Activated T-cell treated with anti-CD3 and anti-CD28 coated beads, Interleukin-2, amount 50 U/mL, for 72 hours (primary cell): ENCODE measurements at places on chromosomes 7 and 10. TPM values are rescaled to one million over a fixed set of nuclear protein-coding genes. Genes with fewer than 3 reads are reported as not detected.

The NHLRC2 gene
- 30.9 TPM for total RNA-seq

GRCh38 chr7:105664816-105665525 lies 83.7 kb upstream of the EFCAB10 start:
- no peak for DNase-seq
- H3K4me1 ChIP-seq = no peaks in the 10 kb centered on the region
- H3K4me3 ChIP-seq = no peak overlapping the region
- no peaks in the 10 kb centered on the region for H3K27me3 ChIP-seq
- peaks cover 10% of the 10 kb centered on the region for H3K36me3 ChIP-seq

DNA sequence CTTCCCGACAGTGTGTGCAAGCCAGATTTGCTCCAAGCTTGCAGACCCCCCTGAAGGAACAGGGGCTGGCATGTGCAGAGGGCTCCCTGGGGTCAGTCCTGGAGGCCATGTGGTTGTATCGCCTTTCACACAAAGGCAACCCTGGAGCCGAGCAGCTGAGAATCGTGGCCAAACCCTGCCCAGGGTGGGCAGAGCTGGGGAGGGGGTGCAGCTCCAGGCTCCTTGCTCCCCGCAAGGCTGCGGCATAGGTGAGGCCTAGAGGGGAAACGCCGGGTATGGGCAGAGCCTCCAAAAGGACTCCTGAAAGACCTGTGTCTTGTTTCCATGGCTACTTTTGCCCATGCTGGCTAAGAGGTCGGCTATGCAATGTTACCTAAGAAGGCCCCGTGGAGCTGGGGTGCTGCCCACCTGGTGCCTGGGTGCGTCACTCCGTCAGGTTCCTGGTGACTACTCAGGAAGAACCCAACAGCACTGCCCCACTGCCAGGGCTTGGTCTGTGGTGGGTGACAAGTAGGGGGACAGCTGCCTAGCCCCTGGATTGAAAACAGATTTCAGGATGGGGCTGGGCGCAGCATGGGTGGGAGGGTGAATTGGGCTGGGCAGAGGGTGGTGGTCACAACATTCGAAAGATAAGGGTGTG lies 171.0 kb upstream of the SHH start:
- no peak overlapping the region for H3K27ac ChIP-seq
- H3K4me3 ChIP-seq = no peak overlapping the region
- H3K4me1 ChIP-seq = no peaks in the 10 kb centered on the region
- peaks cover 14% of the 10 kb centered on the region for H3K27me3 ChIP-seq

GRCh38 chr7:63044721-63045120 lies 953.9 kb upstream of the ZNF722 start:
- H3K27me3 ChIP-seq = no peaks in the 10 kb centered on the region
- H3K4me3 ChIP-seq = no peak overlapping the region
- no peaks in the 10 kb centered on the region for H3K4me1 ChIP-seq
- no peak for DNase-seq
- H3K27ac ChIP-seq = no peak overlapping the region
- peaks cover 10% of the 10 kb centered on the region for H3K36me3 ChIP-seq

The FOXL3 gene
- total RNA-seq = not detected

The FRMD4A gene
- 0.35 TPM for total RNA-seq

The TWIST1 gene
- total RNA-seq = 6.5 TPM

DNA sequence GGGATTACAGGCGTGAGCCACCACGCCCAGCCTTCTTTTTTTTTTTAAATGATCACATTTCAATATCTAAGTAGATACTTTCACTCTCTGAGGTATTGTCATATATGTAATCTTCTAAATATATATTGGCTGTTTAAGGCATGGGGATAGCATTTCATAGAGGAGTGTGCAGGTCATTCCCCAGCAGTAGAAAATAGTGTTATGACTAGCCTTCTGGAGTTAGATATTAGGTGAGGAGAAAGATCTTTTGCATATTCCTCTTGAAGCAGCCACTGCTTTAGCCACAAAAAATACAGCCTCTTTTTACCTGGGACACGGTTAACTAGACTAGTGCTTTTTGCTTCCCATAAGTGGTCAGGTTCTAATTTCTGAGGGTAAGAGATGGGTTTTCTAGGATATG lies 28.9 kb downstream of the ADD3 start:
- peaks cover 79% of the 10 kb centered on the region for H3K4me1 ChIP-seq
- DNase-seq = no peak
- H3K36me3 ChIP-seq = no peaks in the 10 kb centered on the region
- peak overlapping the region; percentile 67 for H3K27ac ChIP-seq

The PIK3CG gene
- 18.7 TPM for total RNA-seq

The C7orf33 gene
- not detected for total RNA-seq

DNA sequence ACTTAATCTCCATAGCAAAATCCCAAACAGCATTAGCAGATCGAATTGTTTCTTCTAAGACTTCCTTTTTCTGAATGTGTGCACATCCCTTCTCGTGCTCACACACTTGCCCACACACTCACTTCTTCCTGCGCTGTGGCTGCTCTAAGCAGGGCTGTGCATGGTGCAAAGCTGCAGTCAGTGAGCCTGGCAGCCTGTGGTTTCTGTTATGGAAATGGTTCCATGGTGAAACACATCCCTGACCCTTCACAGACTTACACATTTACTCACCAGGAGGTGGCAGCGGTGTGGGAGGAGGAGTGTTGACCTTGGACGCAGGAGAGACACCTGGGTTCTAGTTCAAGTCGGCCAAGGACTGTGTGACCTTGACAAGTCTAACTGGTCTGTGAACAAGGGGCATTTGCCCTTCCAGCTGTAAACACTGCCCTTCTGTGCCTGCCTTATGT lies 24.9 kb downstream of the MTURN start:
- H3K4me3 ChIP-seq = peak overlapping the region; percentile 33
- H3K4me1 ChIP-seq = peaks cover 69% of the 10 kb centered on the region
- DNase-seq = peak; percentile 36
- H3K27ac ChIP-seq = peak overlapping the region; percentile 16

- H3K4me1 ChIP-seq = no peaks in the 10 kb centered on the region
- H3K36me3 ChIP-seq = no peaks in the 10 kb centered on the region
- H3K4me3 ChIP-seq = no peak overlapping the region
- no peak overlapping the region for H3K27ac ChIP-seq
- H3K27me3 ChIP-seq = no peaks in the 10 kb centered on the region
- no peak for DNase-seq
Observed at GRCh38 chr10:34305189-34305588, 509.9 kb downstream of the PARD3 start.

The LMBR1 gene
- total RNA-seq = 88.6 TPM

GRCh38 chr7:105769901-105770628 lies 106.3 kb downstream of the ATXN7L1 start:
- H3K27ac ChIP-seq = no peak overlapping the region
- H3K36me3 ChIP-seq = no peaks in the 10 kb centered on the region
- peak; percentile 8 for DNase-seq
- H3K4me3 ChIP-seq = no peak overlapping the region

The OR2A1 gene
- total RNA-seq = not detected

DNA sequence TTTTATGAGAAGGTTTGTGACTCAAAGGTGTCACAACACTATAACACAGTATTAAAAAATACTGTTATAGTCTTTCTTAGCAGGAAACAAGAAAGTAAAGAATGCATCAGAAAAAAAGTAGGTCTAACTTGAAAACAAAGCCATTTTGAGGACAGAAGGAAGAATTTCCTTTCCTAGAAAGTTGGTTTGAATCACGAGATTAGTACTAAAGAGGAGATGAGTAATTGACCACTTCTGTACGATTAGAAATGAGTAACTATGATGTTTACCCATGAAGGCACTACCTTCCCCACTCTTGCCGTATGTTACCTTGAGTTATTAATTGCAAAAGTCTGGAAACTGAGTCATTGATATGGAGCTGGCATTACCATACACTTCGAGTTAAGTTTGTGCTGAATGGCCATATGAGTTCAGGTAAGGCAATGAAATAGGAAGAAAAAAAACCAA lies 65.2 kb downstream of the FAM185A start:
- no peak for DNase-seq
- H3K4me1 ChIP-seq = peaks cover 15% of the 10 kb centered on the region
- H3K36me3 ChIP-seq = no peaks in the 10 kb centered on the region
- H3K27ac ChIP-seq = peak overlapping the region; percentile 67

- DNase-seq = no peak
- no peaks in the 10 kb centered on the region for H3K4me1 ChIP-seq
- no peaks in the 10 kb centered on the region for H3K36me3 ChIP-seq
- H3K4me3 ChIP-seq = no peak overlapping the region
- no peak overlapping the region for H3K27ac ChIP-seq
Observed at GRCh38 chr7:503575-504111, 16.0 kb downstream of the PDGFA start.

DNA sequence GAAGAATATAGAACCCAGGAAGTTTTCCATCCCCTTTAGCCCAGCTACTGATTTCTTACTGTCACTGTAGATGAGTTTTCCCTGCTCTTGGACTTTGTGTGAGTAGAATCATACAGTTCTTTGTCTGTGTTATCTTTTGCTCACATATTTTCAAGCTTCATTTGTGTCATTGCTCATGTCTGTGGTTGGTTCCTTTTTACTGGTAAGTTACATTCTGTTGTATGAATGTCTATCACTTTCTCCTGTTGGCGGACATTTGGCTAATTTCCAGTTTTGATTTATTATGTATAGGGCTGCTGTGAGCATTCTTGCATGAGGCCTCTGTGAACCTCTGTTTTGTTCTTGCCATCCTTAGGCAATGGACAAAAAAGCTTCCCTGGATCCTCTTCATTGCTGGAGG lies 5.3 kb downstream of the GLRX3 start:
- peaks cover 56% of the 10 kb centered on the region for H3K4me1 ChIP-seq
- H3K4me3 ChIP-seq = peak overlapping the region; percentile 71
- H3K36me3 ChIP-seq = peaks cover 8% of the 10 kb centered on the region

DNA sequence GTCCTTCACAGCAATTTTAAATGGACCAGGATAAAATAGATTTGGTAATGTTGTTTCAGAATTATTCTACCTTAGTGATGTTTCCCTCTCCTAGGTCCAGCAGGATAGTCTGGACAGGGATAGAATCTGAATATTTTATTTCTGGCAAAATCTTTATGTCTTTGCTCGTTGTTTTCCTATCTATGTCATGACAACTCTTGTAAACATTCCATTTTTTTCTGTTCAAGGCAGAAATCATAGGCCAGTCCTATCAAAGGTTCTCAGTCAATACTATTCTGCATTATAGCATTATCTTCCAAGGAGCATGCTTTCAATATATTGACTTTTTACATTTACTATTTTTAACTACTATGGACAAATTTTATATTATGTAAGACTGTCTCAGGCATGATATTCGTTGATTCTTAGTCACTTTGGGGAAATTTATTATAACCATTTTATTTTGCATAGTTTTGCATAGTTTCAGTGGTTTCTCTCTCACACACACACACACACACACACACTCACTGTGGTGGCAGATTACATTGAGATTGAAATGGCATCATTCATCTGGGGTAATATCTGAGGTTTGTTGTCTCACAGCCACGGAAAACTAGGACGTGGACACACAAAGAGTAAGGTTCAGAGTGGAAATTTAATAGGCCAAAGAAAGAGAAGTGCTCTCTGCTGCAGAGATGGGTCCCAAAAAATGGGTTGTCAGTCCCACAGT lies 17.2 kb downstream of the TAS2R60 start:
- no peak overlapping the region for H3K4me3 ChIP-seq
- no peaks in the 10 kb centered on the region for H3K27me3 ChIP-seq
- no peak overlapping the region for H3K27ac ChIP-seq
- DNase-seq = no peak
- H3K36me3 ChIP-seq = peaks cover 4% of the 10 kb centered on the region

GRCh38 chr7:130140551-130141160 lies 64.5 kb downstream of the TMEM209 start:
- peak overlapping the region; percentile 57 for H3K4me3 ChIP-seq
- DNase-seq = no peak
- H3K36me3 ChIP-seq = no peaks in the 10 kb centered on the region
- no peak overlapping the region for H3K27ac ChIP-seq

DNA sequence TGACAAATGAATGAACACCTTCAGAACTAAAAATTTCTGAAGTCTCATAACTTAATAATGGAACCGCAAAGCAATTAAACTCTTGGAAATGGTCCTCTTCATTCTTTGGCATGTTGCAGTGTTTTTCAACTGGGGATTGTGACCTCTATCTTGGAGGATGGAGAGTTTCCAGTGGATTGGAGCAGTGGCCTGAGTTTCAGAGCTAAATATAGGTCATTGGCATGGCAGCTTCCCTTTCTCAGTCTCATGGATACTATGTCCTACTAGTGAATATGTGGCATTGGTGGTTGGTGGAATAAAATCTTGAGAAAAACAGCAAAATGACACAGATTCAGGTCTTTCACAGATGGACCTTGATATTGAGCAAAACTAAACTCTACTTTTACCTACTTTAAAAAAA lies 24.1 kb upstream of the EPC1 start:
- DNase-seq = no peak
- H3K36me3 ChIP-seq = peaks cover 3% of the 10 kb centered on the region
- H3K27me3 ChIP-seq = no peaks in the 10 kb centered on the region
- H3K4me3 ChIP-seq = no peak overlapping the region
- H3K27ac ChIP-seq = no peak overlapping the region
- H3K4me1 ChIP-seq = peaks cover 66% of the 10 kb centered on the region

GRCh38 chr7:100863406-100863950 lies 3.7 kb upstream of the TRIP6 start:
- no peak for DNase-seq
- peaks cover 20% of the 10 kb centered on the region for H3K4me1 ChIP-seq
- H3K4me3 ChIP-seq = no peak overlapping the region
- H3K27me3 ChIP-seq = no peaks in the 10 kb centered on the region

The AVPI1 gene
- total RNA-seq = 1.8 TPM

- H3K36me3 ChIP-seq = no peaks in the 10 kb centered on the region
- peaks cover 7% of the 10 kb centered on the region for H3K4me1 ChIP-seq
- H3K27me3 ChIP-seq = peaks cover 2% of the 10 kb centered on the region
- no peak overlapping the region for H3K4me3 ChIP-seq
- H3K27ac ChIP-seq = no peak overlapping the region
Observed at GRCh38 chr10:101007915-101008822, 8.6 kb downstream of the LZTS2 start.

- no peak overlapping the region for H3K27ac ChIP-seq
- peak; percentile 53 for DNase-seq
- H3K4me3 ChIP-seq = peak overlapping the region; percentile 15
- peaks cover 3% of the 10 kb centered on the region for H3K36me3 ChIP-seq
- peaks cover 48% of the 10 kb centered on the region for H3K4me1 ChIP-seq
- H3K27me3 ChIP-seq = no peaks in the 10 kb centered on the region
Observed at GRCh38 chr7:2099048-2099957, 133.4 kb downstream of the MAD1L1 start.

DNA sequence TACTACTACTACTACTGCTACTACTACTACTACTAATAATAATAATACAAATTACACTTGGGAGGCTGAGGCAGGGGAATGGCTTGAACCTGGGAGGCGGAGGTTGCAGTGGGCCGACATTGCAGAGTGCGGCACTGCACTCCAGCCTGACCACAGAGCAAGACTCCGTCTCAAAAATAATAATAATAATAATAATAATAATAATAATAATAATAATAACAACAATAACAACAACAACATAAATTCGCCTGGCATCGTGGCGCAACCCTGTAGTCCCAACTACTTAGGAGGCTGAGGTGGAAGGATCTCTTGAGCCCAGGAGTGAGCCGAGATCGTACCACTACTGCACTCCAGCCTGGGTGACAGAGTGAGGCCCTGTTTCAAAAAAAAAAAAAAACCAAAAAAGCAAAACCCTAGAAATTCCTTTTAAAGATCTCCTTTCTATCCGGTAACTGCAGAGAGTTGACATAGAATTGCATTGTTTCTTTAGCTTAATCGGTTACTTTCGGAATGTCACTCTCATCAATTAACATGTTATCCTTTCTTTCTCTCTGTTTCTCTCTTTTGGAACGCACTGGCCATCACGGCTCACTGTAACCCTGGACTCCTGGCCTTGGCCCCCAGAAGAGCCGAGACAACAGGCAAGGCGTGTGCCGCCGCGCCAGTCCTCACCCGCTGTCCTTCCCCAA lies 972 bp downstream of the PHYH start:
- no peaks in the 10 kb centered on the region for H3K36me3 ChIP-seq
- peak overlapping the region; percentile 85 for H3K4me3 ChIP-seq
- H3K27ac ChIP-seq = peak overlapping the region; percentile 22
- peaks cover 31% of the 10 kb centered on the region for H3K4me1 ChIP-seq
- no peaks in the 10 kb centered on the region for H3K27me3 ChIP-seq
